ENCODE measurements at places on chromosomes 7 and 10. TPM values are rescaled to one million over a fixed set of nuclear protein-coding genes. Genes with fewer than 3 reads are reported as not detected.

GRCh38 chr10:5504146-5505072 is 5.0 kb upstream of the CALML5 start:
- no peak overlapping the region for H3K27ac ChIP-seq
- H3K27me3 ChIP-seq, result peaks cover 10% of the 10 kb centered on the region
- H3K4me1 ChIP-seq, result peaks cover 42% of the 10 kb centered on the region
- DNase-seq, result no peak
- H3K36me3 ChIP-seq, result peaks cover 17% of the 10 kb centered on the region
- H3K4me3 ChIP-seq, result peak overlapping the region; percentile 12

GRCh38 chr7:148356303-148356702 is 234.3 kb upstream of the C7orf33 start:
- no peak for DNase-seq
- H3K36me3 ChIP-seq, result no peaks in the 10 kb centered on the region
- H3K4me1 ChIP-seq, result no peaks in the 10 kb centered on the region

DNA sequence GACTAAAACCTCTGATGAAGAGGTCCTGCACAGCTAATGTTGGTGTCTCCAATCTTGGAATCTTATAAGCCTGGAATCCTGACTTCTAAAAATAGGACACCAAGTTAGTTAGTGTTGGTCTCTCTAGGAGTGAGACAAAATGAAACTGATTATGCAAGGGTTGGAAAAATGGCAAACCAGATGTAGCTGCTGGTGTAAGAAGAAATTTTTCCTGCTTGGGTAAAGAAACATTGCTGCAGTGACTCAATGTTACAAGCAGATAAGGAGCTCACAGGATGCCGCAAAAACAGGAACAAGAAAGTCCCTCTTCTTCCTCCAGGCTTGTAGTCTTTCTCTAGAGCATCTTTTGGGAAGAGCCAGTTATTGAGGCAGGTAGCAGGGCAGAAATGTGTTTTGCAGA is 449.0 kb downstream of the ETV1 start:
- H3K4me1 ChIP-seq, result no peaks in the 10 kb centered on the region
- H3K27ac ChIP-seq, result no peak overlapping the region
- H3K27me3 ChIP-seq, result no peaks in the 10 kb centered on the region
- H3K4me3 ChIP-seq, result no peak overlapping the region

- H3K4me1 ChIP-seq, result no peaks in the 10 kb centered on the region
- peaks cover 18% of the 10 kb centered on the region for H3K27me3 ChIP-seq
These were observed 122.9 kb upstream of the KCTD7 start for GRCh38 chr7:66505531-66506451.

GRCh38 chr10:124589491-124590041 is 127.9 kb downstream of the LHPP start:
- peaks cover 28% of the 10 kb centered on the region for H3K27me3 ChIP-seq
- H3K4me1 ChIP-seq, result no peaks in the 10 kb centered on the region
- H3K27ac ChIP-seq, result no peak overlapping the region
- DNase-seq, result peak; percentile 12

DNA sequence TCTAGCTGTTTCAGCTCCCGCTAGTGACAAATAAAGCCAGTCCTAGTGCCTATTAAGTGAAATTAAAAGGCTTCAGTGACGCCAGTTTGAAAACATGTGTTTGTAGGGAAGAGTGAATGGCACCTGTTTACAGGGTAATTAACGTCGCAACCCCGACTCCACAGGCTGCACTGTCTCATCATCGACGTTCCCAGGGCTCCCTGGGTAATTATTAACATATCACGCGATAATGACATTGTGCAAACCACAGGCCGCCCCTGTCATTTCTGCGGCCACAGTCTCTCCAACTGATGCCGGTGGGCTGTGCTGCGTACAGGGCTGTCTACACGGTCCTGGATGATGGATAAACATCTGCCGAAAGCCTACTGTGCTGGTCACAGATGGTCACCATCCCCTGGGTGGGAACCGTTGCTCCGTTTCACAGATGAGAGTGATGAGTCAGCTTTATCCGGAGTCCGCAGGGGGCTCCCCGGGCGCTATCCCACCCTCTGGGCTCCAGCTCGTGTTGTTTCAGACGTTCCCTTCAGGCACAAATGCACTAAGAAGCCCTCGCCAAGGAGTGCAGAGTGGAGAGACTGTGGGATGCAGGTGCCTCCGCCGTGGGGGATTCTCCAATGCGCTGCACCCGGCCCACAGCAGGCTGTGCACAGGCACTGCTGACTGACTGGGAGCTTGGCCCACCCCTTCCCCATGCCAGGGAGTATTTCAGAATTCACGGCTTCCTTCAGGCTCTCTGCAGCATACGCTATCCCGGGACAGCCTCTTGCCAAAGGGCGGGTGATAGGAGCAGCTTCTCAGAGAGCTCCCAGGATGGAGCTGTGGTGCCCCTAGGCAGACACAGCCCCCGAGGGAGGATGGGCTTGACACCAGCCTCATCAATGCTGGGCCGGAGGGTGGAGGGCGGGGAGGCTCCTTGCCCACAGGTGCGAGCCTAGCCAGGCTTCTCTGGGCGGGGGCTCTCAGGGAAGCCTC is 491.8 kb upstream of the FOXK1 start:
- no peaks in the 10 kb centered on the region for H3K27me3 ChIP-seq
- DNase-seq, result peak; percentile 68
- peaks cover 31% of the 10 kb centered on the region for H3K4me1 ChIP-seq
- H3K4me3 ChIP-seq, result peak overlapping the region; percentile 50

- no peak overlapping the region for H3K27ac ChIP-seq
- peak; percentile 81 for DNase-seq
- no peaks in the 10 kb centered on the region for H3K27me3 ChIP-seq
- peaks cover 10% of the 10 kb centered on the region for H3K4me1 ChIP-seq
These were observed 110.5 kb downstream of the IPMK start for GRCh38 chr10:58157076-58157766.

DNA sequence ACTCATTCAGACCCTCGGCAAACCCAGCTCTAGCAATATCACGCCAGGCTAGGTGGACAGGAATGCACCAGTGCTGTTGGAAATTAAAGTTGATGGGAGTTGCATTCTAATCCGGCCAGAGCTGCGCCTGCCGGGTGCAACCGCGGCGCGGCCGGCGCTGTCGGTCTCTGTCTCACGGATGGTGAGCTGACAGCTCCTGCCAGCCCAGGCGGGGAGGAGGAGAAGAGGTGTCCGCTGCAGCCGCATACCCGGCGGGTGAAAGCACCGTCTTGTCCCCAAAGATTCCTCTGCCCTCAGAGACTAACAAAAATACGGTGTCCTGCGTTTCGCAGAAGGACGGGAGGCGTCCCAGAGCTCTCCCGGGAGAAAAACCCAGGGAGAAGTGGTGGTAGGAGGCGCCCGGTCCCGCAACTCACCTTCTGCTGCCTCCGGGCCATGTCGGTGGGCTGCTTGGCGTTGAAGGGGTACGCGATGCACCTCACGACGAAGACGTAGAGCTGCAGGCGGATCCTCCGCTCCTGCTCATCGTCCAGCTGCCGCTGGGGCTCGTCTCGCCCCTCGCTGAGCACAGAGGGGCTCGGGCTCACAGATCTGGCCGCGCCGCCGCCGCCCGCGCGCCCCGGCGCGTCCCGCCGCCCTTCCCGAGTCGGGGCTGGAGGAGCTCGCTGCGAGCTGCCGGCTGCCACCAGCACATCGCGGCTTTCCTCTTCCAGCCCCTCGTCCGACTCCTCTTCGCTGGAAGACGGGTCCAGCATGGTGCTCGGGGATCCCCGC is 490 bp downstream of the CADPS2 start:
- H3K36me3 ChIP-seq, result peaks cover 24% of the 10 kb centered on the region
- peak overlapping the region; percentile 95 for H3K4me3 ChIP-seq
- peak; percentile 46 for DNase-seq
- H3K27ac ChIP-seq, result peak overlapping the region; percentile 81
- H3K4me1 ChIP-seq, result peaks cover 26% of the 10 kb centered on the region
- H3K27me3 ChIP-seq, result no peaks in the 10 kb centered on the region

DNA sequence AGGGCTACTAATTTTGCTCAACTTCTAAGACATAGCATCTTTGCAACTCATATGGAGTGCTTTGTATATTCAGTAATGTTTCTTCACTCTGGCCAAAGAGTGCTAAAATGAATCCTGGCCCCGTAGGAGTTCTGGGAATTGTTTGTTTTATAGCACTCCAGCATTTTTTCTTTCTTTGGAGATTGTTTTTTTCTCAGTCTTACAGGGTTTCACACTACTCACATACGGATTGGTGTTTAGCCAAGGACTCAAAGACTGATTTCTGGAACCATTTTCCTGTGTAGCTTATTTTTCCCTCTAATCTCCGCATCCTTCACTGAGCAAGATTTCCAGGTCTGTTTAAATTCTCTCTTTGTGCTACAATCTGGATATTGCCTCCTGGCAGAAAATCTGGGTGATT is 6.4 kb downstream of the TAS2R41 start:
- no peaks in the 10 kb centered on the region for H3K36me3 ChIP-seq
- H3K4me3 ChIP-seq, result no peak overlapping the region
- no peak for DNase-seq
- H3K27me3 ChIP-seq, result no peaks in the 10 kb centered on the region
- H3K27ac ChIP-seq, result no peak overlapping the region
- H3K4me1 ChIP-seq, result no peaks in the 10 kb centered on the region

- no peak overlapping the region for H3K4me3 ChIP-seq
- no peaks in the 10 kb centered on the region for H3K4me1 ChIP-seq
- DNase-seq, result no peak
These were observed 28.2 kb upstream of the TLL2 start for GRCh38 chr10:96541921-96542320.

DNA sequence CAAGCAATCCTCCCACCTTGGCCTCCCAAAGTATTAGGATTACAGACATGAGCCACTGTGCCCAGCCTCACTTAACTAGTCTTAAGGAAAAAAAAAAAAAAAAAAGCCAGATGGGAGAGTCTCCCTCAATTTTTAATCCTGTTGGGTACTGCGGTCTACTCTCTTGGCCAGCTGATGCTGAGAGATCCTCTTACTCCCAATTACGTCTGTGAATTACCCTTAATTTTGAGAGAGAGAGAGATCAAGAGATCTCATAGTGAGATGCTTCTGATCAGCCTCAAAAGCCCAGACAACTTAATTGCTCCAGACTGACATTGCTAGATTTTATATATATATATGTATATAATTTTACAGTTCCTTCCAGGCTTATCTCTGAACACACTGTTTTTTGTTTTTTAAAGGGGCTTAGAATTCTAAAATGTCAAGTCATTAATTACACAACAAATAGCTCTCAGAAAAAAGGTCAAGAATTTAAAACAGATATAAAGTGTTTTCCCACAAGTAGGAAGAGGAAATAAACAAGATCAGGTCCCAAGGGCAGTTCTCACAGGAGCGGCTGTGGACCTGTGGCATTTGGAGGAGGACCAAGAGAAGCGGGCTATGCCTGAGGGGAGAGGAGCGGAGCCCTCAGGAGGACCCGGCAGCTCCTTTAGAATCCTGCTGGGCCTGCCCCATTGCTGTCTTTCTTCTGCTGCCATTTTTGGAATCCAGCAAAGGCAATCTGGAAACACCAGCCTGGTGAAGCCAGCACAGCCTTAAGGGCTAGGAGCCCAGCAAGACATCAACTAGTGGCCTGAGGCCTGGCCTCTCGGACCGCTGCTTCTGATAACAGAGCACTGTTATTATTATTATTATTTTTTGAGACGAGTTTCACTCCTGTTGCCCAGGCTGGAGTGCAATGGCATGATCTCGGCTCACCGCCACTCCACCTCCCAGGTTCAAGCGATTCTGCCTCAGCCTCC is 30.1 kb downstream of the DENND2A start:
- H3K36me3 ChIP-seq, result no peaks in the 10 kb centered on the region
- H3K27ac ChIP-seq, result no peak overlapping the region
- H3K4me1 ChIP-seq, result no peaks in the 10 kb centered on the region
- no peaks in the 10 kb centered on the region for H3K27me3 ChIP-seq

DNA sequence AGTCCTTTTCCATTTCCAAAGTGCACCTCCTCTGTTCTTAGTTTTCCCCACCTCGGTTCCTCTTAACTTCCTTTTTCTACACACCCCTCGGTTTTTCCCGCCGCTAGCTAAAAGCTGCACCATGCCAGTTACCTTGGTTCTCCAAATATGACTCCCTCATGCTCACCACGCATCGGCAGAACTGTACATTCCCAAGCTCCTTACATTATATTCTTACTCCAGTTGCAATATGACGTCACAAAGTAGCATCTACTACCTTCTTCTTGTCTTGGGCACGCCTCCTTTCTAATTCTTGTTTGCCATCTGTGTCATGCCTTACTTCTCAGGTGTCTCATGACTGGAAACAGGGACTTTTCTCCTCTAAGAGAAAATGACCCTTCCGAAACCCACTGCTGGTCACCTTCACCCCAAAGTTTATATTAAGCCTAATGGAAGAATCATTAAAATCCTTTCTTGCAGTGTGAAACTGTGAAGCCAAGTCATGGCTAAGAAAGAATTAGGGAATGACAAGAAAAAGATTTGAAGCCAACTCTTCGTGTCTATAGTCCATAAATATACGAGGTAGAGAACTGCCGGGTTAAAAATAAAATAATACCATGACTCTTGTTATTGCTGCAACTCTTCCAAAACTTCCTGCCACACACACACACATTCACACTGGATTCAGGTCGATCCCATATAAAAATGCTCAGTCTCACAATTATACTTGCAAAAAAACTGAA is 1.7 kb downstream of the ESYT2 start:
- H3K4me1 ChIP-seq, result peaks cover 19% of the 10 kb centered on the region
- no peak for DNase-seq
- H3K27me3 ChIP-seq, result no peaks in the 10 kb centered on the region

DNA sequence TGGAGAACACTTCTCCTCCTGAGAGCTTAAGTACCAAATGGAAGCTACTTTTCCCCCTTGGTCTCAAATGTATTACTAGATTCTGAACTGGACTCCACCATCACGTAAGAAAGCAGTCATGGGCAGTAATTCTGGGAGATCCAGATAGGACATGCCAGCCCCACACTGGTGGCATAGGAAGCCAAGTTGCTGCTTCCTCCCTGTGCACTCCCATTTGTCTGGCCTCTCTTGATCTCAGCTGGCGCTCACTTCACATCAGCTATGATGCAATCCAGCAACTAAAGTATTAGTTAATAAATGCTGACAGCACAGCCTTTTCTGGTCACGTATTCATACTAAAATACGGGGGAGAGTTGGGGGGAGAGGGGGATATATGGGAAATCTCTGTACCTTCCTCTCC is 3.4 kb upstream of the IL6 start:
- DNase-seq, result no peak
- H3K4me1 ChIP-seq, result peaks cover 63% of the 10 kb centered on the region
- no peak overlapping the region for H3K27ac ChIP-seq
- peaks cover 18% of the 10 kb centered on the region for H3K36me3 ChIP-seq
- no peak overlapping the region for H3K4me3 ChIP-seq

DNA sequence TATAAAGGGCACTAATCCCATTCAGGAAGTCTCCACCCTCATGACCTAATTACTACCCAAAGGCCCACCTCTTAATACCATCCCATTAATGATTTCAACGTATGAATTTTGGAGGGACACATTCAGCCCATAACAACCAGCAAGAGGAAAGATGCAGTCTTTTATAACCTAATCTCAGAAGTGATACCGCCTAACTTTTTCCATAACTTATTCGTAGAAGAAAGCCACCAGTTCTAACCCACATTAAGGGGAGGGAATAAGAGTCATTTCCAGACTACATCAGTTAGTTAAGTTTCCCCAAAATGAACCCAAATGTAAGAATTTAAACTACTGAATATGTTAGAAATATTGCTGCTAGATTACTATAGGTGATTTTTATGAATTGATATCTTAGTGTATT is 32.1 kb upstream of the LHFPL3 start:
- no peak overlapping the region for H3K4me3 ChIP-seq
- H3K27me3 ChIP-seq, result peaks cover 9% of the 10 kb centered on the region
- no peaks in the 10 kb centered on the region for H3K36me3 ChIP-seq

The ADCY1 gene
- 8.8 TPM for total RNA-seq

The TET1 gene
- 1.2 TPM for total RNA-seq

The AKR1C2 gene
- 10.6 TPM for total RNA-seq

The UNC5B gene
- 0.39 TPM for total RNA-seq

The SAP25 gene
- total RNA-seq, result 3.1 TPM

The CCDC172 gene
- total RNA-seq, result not detected

The SORCS1 gene
- not detected for total RNA-seq

All from Calu3 (cell line).